ENCODE measurements at places on chromosomes 5 and 9.

- DNase-seq = no peak
Measured at GRCh38 chr5:86461169-86461956, 156.4 kb upstream of the COX7C start.

DNA sequence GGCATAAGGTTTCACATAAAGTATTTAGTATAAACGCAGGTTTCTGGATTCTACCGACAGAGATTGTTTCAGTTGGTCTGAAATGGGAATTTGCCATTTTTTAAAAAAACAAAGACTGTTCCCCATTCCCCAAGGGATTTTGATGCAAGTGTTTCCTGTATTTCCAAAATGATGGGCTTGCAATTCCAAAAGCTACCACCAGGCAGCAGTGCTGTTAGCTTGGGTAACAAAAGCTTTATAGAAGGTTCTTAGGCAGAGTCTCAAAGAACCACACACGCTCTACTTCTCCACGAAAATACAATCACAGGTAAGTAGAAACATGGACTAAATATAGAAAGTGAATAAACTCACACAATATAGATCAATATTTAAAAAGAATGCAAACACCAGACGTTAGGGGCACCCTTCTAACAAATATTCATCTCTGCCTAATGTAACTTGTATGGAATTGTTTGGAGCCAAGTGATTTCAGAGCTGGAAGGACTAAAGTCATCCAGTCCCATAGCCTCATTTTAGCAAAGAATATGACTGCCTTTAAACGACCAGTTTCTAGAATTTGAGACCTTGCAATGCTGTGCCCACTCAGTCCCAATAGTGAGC lies 154.3 kb downstream of the SPOCK1 start:
- peak; percentile 28 for DNase-seq

DNA sequence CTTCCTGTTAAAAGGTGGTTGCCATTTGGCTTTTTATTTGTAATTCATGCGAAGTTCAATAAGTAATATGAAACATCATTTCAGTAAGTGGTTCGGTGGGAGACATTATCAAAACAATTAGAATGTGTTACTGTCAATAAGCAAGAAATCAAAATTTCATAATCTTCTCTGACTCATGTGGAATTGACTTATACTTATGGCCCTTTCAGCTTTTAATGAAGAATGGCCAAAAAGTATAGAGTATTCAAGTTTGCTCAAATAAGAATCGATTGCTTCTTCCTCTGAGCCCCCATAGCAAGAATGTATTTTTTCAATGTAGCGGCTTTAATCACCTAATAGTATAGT lies 174.5 kb downstream of the AOPEP start:
- no peak for DNase-seq

DNA sequence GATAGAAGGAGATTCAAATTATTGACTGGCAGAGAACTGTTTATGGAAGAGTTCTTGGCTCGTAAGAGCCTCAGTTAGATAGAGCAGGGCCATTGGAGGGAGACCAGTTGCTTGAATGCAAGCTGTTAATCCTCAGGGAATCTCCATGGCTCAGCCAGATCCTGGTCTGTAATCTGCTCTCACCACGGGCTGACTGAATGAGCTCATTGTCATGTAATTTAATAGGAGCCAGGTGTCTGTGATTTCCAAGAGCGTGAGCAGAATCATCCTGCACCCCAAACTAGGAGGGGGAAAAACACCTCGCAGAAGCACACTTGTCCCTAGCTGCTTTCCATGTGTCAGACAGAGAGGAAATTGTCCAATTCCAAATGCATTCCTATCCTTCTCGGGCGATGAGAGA lies 19.1 kb upstream of the KCNMB1 start:
- DNase-seq = peak; percentile 42

DNA sequence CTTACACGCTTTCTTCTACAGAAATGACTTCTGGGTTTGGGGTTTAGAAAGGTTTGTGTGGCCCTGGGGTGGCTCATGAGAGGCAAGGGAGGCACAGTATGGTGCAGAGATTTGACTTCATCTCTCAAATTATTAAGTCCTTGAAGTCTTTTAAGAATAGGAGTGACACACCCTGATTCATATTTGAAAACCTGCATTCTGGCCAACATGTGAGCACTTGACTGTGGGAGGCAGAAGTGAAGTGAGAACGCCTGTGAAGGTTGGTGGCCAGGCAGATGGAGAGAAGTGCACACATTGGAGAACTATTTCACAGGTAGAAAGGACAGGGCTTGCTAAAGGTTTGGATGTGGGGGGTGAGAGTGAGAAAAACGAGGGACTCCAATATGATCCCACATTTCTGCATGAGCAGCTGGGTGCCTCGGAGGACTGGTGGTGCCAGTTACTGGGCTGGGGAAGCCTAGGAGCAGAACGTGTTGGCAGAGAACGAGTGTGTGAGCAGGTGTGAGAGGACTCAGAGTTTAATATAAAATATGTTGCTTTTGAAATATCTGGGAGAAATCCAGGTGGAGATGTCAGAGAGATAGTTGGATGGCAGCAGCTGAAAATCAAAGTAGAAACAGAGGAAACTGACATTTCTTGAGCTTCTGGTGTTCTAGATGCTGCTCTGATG lies 240.0 kb upstream of the ADAMTSL1 start:
- no peak for DNase-seq

GRCh38 chr5:125700380-125700861 lies 722.8 kb upstream of the GRAMD2B start:
- no peak for DNase-seq

GRCh38 chr5:137345396-137345795 lies 153.7 kb downstream of the SPOCK1 start:
- DNase-seq = no peak

GRCh38 chr9:124395826-124396225 lies 19.4 kb downstream of the PSMB7 start:
- DNase-seq = no peak

GRCh38 chr5:134541736-134542376 lies 16.4 kb downstream of the JADE2 start:
- no peak for DNase-seq

GRCh38 chr5:132465059-132465707 lies 25.4 kb downstream of the IRF1 start:
- no peak for DNase-seq

- peak; percentile 19 for DNase-seq
Measured at GRCh38 chr5:112125903-112126302, 293.2 kb downstream of the EPB41L4A start.

DNA sequence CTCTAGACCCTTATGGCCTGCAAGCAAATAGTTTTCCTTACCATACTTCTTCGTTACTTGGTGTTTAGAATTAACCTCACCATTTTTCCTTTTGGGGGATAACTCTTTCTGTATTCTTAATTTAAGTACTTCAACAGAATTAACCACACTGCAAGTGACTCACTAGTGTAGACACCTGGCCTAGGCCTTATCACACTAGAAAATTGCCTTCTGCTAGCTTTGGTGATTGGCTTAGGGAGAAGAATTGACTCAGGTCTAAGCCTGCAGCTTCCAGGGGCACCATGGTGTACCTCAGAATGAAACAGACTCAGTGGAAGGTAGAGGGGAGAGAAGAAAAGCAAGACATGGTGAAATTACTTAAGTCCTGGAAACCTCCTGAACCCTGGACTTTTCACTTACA lies 112.8 kb upstream of the HMHB1 start:
- DNase-seq = no peak

DNA sequence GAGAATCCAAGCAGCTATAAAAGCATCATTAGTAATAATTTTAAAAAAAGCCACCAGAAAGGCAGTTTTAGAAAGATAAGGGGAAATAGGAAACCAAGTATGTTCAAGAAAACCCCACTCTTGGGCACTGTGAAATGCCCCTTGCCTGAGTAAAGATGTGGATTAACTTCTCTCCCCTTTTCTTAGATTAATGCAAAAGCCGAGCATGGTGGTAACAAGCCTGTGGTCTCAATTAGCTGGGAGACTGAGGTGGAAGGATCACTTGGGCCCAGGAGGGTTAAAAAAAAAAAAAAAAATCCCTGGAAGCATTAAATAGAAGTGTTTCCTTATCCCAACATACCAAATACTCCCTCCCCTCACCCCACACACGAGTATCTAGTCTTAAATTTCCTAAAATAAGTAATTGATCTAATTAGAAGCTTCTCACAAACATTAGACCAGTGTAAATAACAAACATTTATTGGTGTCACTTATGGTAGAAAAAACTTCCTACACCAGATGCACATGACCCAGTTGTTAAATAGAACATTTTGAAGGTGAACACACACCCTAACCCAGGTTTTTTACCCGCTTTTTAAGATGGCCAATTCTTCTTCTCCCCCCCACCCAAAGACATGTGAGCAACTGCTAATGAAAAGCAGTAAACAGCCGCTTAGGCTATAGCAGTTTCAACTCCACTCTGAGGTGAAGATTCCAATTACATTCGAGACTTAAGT lies 5.2 kb downstream of the HSPA5 start:
- no peak for DNase-seq

DNA sequence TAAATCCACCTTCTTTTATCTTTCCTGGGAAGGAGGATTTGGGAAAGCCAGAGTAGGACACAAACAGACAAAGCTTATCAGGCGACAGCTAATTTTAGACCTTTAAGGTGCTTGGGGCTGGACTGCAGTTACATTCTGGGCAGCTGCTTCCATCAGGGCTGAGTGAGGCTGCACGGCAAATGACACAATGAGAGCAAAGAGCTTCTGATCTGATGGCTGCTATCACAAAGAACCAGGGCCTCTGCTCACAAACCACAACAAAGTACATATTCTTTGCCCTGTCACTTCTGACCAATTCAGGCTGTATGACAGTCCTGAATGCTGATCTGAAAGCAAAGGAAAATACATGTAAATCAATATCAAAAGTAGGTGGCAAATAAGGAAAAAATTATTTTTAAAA lies 93.1 kb downstream of the MRPS27 start:
- no peak for DNase-seq

DNA sequence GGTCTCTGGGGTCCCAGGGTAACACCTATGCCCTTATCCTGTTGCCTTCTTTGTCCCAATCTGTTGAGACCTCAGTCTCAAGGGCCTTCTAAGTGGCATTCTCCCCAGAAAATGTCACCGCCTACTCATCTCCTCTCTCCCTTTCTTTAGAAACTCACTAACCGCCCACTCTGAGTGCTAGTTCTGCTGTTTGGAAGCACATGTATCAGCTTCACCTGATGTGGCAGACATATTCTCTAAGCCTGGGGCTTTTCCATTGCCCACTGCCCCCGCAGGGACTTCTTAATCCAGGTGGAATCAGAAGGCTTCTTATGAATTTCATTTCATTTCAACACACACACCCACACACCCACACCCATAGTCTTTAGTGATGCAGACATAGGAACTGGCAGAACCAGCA lies 165.1 kb downstream of the ASTN2 start:
- DNase-seq = no peak

GRCh38 chr5:52378237-52378636 lies 409.5 kb upstream of the ITGA1 start:
- DNase-seq = no peak

GRCh38 chr9:72038408-72038807 lies 22.0 kb downstream of the C9orf57 start:
- DNase-seq = no peak

GRCh38 chr9:29625292-29625731 lies 2052.0 kb upstream of the C9orf72 start:
- peak; percentile 2 for DNase-seq

DNA sequence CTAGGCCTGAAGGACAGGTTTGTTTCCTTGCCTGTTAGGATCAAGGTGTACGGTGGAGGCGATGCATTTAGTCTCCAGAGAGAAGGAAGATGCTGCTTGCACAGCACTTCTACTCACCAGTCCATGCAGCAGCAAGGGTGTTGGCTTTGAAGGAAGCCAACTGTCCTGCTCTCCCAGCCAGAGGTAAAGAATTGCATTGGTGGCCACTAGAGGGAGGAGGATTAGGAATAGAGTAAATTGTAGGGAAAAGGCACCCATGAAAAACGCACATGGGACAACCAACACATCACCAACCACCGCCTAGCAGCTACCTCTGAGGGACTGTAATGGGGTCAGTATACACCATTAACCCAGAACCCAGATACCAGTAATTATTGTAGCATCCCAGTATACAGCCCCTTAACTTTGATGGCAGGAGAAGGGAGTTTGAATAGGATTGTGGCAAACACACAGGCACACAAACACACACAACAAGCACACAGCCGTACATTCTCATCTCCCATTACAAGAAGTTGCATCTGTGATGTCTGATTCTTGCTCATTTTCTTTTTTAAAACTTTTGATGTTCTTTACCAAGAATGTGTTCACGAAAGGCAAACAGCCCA lies 267.7 kb downstream of the ADAMTS6 start:
- DNase-seq = peak; percentile 46

- DNase-seq = peak; percentile 49
Measured at GRCh38 chr9:90141723-90142122, 500.9 kb downstream of the DIRAS2 start.

DNA sequence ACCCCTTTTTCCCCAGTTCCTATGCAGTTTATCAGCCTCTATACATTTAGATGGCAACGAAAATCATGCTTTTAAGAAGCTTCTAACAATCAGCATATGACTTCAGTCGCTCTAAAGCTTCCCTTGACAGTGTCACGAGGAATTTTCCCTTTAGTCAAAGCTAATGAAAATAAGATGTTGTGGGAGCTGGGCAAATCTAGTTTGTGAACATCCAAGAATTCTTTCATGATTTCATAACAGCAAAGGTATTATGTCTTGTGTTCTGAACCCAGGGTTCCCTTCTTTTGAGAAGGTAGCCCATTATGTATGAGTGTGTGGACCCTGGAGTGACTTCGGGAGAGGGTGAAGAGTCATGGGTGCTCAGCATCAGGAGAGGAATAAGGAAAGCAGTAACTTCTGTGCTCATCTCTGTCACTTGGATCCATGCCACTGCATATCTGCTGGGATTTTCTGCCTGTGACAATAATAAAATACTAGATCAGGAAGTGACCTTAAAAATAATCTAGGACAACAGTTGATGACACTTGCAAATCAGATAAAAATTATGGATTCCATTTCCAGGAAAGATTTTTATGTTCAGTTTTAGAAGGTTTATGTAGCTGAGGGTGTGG lies 102.4 kb downstream of the PCSK1 start:
- no peak for DNase-seq

GRCh38 chr5:76513476-76513875 lies 109.7 kb downstream of the F2RL2 start:
- DNase-seq = no peak

GRCh38 chr5:160693831-160694465 lies 158.1 kb downstream of the ATP10B start:
- DNase-seq = no peak

DNA sequence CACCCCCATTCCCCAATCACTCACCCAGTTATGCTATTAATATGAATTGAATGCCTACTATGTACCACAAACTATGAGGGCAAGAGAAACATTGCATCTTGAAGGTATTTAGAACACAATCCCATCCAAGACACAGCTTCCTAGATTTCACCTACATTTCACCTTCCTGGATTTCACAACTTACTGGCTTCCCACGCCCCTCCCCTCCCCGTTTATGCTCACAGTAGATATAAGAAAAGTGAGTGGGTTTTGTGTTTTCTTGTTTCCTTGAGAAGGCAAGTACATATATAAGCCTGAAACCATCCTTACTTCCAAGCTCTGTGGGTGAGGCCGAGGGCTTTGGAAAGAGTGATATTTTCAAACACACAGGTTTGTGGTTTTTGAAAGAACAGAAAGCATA lies 465.0 kb downstream of the BNC2 start:
- DNase-seq = no peak

- DNase-seq = no peak
Measured at GRCh38 chr5:43683884-43684471, 81.0 kb downstream of the NNT start.
